ENCODE measurements at places on chromosomes 7 and 10.

DNA sequence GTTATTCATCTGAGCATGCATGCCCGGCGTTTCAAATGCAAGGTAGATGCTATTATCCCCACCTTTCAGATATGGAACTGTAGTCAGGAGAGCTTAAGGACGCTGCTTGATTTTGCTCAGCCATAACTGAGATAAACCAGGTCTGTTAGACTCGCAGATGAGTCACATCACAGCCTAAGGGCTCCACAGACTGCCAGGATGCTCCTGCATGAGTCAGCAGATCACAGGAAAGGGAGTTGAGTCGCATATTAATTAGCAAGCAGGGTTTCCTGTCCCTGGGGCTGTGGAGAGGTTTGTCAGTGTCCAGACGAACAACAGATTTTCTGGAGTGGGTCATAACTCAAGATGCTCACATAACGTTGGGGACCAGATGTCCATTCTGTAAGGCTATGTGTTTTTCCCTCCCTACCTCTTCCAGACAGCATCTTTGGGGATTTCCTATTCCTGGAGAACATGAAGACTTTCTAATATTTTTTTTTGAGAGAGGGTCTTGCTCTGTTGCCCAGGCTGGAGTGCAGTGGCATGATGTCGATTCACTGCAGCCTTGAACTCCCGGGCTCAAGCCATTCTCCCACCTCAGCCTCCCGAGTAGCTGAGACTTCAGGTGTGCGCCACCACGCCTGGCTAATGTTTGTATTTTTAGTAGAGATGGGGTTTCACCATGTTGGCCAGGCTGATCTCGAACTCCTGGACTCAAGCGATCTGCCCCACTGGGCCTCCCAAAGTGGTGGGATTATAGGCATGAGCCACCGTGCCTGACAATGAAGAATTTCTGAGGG is 36.7 kb downstream of the PFKFB3 start:
- DNase-seq = peak; percentile 63

GRCh38 chr7:19814776-19815175 is 41.4 kb upstream of the TMEM196 start:
- no peak for DNase-seq

GRCh38 chr10:83276971-83277370 is 862.3 kb upstream of the GHITM start:
- no peak for DNase-seq

GRCh38 chr10:69318106-69318866 is 40.0 kb downstream of the HK1 start:
- DNase-seq = peak; percentile 85

GRCh38 chr10:100707261-100707848 is 38.0 kb upstream of the PAX2 start:
- DNase-seq = no peak

GRCh38 chr7:112308974-112309373 is 102.5 kb downstream of the ZNF277 start:
- no peak for DNase-seq

DNA sequence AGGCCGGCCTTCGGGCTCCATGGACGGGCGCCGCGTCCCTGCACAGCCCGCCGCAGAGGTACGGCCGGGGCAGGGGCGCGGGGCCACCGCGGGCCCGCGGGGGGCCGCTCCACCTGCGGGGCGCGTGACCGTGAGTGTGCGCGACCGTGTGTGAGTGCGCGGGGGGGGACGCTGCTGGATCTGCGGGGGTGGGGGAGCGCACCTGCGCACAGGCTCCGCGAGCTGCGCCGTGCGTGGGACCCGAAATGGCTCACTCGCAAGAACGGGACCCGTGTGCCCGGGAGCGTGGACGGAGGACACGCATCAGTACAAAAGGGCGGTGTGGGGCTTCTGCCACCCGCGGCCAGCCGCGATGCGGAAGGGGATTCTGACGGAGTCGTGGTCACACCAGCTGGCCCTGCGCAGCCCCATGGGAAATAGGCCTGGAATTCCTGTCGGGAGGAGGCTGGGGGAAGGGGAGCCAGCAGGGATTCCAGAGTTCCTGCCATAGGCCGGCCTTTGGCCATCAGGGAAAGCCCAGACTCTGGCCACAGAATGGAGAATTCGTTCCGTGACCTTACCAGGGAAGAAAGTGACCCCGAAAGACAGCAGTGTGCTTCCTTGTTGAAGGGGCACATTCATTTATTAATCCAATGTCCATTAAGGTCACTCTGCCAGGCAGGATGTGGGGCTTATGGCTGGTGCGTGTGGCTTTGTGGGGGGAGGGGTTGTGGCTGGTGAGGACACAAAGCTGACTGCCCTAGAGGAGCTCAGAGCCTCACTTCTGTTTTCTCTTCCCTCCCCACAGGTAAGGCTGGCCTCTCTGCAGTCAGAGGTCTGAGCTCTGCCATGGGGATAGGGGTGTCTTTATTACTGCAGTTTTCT is 494 bp downstream of the REPIN1 start:
- peak; percentile 62 for DNase-seq

- DNase-seq = no peak
Observed at GRCh38 chr10:127694580-127695193, 42.3 kb upstream of the FOXI2 start.

DNA sequence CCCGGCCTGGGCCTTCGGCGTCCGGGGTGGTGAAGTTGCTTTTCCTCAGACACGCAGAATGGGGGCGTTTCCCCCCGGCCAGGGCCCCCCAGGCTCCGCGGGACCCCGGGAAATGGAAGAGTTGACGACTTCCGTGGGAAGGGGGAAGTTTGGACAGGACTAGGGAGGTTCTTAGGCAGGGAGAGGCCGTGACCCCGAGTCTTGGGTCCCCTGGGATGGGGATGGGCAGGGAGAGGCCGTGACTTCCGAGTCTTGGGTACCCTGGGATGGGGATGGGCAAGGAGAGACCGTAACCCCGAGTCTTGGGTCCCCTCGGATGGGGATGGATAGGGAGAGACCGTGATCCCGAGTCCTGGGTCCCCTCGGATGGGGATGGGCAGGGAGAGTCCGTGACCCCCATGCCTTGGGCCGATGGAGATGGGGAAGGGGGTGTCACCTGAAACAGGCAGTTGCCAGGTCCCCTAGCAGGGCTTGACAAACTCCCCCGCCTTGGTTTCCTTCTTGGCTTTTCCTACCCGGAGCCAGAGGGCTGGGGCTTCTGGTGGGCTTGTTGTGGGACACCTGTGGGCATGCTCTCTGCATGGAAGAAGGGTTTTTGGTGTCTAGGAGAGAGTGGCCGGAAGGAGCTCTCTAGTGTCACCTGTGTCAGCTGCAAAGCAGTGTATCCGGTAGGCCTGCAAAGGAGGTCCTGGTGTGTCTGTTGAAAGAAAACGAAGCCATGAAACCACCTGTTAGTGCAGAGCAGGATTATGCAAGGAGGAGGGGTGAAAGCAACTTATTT is 1.1 kb downstream of the TRRAP start:
- DNase-seq = peak; percentile 54

All from activated CD4-positive, alpha-beta T cell treated with anti-CD3 and anti-CD28 coated beads, Interleukin-2, amount 50 U/mL, for 4 hours (primary cell).